Fibroblast of skin of scalp (primary cell): ENCODE measurements at places on chromosomes 11 and 22.

- no peak for DNase-seq
Observed at GRCh38 chr11:17607083-17607429, 60.0 kb downstream of the OTOG start.

DNA sequence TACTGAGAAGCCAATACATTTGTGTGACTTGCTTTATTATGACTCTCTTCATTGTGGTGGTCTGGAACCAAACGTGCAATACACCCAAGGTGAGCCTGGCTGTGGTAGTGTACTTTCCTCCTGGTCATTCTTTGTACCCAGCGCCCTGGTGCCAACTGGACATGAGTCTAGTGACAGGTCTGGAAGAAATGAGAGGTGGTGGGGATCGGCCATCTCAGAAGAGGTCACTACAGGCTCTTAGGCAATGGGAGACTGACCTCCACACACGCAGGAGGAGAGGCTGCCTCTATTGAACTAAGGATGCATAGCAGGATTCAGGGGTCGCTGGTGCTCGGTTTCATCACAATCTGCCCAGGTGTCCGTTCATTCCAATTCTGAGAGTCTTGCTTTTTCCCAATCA, 56.4 kb upstream of the RTL6 start:
- DNase-seq = no peak

DNA sequence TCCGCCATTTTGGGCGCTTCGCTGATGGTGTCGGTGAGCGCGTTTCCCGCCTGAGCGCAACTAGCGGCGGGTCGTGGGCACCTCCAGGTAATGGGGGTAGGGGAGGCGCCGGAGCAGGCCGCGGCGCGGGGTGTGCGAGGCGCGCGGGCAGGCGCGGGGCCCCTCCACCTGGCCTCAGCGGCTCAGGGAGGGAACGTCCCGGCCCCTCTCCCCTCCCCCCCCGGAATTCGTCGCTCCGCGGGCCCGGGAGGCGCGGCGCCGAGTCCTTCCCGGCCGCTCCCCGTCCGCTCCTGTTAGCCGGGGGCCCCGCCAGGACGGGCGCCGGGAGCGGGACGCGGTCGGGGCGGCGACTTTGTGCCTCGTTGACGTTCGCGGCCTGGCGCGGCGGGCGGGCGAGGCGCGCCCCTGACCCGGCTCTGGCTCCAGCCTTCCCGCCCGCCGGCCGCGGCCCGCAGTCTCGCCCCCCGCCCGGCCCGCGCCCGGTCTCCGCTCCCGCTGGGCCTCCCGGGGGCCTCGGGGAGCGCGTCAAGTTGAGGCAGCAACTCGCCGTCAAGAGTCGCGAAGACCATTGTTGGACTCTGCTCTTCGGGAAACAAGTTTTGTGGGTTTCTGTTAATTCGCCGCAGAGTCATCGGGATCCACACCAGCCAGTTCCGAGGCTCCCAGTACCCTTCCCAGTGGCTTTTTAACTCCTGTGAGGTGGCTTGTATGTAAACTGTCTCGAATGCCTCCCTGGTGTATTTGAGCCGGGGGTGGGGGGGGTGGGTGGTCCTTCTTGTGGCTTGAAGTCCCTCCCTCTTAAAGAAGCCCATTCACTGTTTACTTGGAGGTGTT, at the start of gene PPP6R3:
Gene PPP6R3 (plus strand): TSS at position 12 of the 834 bp plus-strand sequence. CDS start 76,913 bp downstream, outside the sequence.
- DNase-seq = peak; percentile 47

GRCh38 chr11:102760344-102761035, 19.9 kb downstream of the MMP10 start:
- peak; percentile 94 for DNase-seq

GRCh38 chr11:100777103-100777502, 90.0 kb downstream of the ARHGAP42 start:
- no peak for DNase-seq
